ENCODE measurements at places on chromosomes 11 and 22.

DNA sequence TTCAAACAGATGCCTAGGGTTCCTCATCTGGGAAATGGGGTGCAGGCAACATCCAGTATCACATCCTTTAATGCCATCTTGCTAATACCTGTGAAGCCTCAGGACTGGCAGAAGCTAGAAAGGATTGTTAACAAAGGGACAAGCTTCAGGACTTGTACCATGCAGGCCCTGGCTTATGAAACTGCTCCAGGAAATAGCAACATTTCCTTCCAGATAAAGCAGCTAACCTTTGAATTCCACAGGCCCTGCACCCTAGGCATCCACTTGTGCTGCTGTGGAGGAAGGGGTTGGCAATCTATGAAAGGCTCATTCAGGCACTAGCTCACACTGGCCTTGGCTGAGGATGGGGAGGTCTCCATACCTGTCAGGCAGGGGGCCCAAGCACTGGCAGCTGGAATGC lies 87.2 kb downstream of the BTBD10 start:
- no peak for DNase-seq

DNA sequence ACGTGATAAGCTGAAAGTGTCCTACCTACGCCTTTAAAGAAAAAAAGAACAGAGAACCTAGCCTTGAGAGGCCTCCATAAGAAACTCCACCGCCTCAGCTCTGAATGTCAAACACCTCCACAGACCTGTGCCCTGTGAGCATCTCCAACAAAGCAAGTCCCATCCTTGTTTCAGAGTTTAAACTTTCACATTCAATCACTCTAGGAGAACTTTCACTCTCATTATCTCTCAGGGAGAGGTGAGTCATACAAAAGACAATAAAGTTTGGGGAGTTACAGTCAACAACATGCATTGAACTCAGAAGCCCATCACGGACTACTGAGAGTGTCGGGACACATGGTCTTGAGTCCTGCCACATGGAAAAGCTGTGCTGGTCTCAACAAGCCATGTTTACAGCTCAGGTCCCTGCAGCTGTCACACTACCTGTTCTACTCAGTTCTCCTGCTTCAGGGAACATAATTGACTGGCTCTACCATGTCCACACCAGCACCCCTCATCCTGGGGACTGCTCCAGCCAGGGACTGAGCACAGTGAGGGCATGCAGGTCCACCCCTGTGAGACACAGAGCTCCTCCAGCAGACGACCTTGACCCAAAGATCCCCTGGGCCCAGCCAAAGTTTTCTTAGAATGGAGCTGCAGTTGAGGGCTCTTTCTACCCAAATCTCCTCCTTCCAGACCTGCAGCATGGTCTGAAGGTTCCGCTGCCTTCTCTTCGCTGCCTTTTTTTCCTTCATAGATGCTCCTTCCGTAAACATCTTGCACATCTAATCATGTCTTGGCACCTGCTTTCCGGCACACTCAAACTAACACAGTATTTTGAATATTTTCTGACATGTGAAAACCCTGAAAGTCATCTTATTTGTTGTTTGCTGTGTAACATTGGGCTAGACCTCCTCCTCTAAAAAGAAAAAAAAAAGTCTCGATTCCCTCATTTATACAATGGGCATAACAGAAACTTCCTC lies 114.9 kb downstream of the ETS1 start:
- peak; percentile 54 for DNase-seq

- no peak for DNase-seq
Measured at GRCh38 chr11:110939471-110939870, 227.2 kb upstream of the ARHGAP20 start.

DNA sequence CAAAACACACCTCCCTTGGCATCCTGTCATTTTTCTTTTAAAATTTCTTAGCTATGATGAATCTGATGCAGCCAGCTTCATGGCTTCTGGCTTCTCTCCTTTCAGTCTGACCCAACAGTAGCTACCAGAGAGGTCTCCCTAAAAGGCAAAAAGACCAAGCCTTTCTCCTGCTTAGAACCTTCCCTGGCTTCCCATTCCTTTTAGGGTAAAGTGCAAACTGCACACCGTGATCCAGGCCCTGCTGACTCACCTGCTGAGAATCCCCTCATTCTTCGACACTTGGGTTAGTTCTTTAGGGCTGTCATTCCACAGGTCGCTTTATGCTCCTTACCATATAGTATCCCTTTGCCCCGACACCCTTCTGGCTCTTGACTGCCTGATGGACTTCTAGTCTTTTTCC lies 362.4 kb downstream of the MIAT start:
- DNase-seq = peak; percentile 67

GRCh38 chr11:35015621-35016387 lies 99.4 kb downstream of the PDHX start:
- no peak for DNase-seq

DNA sequence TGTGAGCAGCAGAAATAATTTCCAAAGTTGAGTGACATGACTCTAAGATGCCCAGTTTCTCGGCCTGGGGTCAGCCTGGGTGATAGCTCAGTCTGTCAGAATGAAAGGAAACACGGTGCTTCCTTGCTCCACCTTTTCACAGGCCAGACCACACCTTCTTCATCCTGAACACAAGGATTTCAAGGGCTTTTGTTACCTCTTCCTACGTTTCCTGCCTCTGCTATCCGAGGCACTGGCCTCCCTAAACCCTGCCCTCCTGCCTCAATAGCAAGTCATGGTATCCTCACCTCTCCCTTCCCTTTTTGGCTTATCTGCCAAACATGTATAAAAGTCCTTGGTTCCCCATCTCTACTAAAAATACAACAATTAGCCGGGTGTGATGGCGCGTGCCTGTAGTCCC lies 1.7 kb upstream of the OR51E1 start:
- DNase-seq = no peak

DNA sequence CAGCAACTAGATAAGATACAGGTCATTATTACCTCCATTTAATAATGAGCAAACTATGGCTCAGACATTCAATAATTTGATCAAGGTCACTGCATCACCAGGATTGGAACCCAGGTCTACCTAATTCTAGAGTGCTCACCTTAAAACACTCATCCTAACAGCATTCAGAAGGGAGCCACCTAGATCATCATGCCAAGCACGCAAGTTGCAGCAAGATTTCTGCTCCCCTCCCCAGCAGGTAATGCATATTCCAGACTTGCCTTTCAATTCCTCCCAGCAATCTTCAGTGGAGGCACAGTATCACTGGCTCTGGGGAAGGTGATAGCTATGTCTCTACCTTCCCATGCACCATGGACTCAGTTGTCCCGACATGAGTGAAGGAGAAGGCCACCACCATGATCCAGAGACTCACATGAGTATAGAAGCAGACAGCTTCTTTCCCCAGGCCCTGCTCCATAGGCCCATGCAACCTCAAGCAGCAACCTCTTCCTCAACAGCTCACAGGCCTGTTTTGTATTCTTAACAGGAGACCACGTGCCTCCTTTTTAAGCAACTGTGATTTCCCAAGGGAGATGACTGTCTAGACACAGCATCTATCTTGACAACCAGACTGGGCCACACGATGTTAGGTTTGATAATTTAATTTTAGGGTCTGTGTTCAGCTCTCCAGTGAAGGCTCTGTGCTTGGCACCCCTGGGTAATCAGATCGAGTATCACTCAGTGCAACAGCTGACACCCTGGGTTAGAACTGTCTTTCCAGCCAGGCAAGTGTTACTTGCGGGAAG lies 36.4 kb downstream of the RAB30 start:
- no peak for DNase-seq

DNA sequence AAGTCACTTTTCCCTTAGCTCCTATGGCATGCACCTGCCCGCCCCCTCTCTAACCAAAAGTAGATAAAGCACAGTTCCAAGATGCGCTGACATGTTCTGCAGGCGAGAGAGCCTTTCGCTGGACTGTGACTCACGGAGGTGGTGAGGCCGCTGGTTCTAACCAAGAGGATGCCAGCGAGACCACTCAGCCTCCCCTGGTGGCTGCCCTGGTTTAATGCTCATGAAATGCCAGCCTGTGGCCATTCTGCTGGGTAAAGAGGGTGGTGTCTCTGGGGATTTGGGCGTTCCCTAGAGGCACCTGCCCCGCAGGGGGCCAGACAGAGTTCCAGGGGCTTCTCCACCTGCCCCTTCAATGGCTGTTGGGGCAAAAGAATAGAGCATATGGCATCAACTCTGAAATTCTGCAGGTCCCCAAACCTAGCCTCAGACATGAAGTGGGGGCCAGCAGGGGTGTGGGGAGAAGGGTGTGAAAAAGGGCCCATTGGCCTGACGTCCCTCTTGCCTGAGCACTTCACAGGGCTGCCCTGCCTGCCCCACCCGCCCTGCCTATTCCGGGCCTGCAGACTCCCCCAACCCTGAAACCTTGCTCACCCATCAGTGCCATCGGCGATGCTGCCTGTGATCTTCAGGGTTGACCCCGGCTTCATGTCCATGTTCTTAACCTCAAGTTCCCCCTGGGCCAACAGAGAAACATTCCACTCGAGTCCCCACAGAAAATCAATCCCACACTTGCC lies 8.5 kb downstream of the LGALS2 start:
- DNase-seq = peak; percentile 67

GRCh38 chr22:48669226-48669625 lies 1158.4 kb downstream of the BRD1 start:
- DNase-seq = no peak

GRCh38 chr11:33868647-33869461 lies 23.0 kb downstream of the LMO2 start:
- DNase-seq = no peak

- DNase-seq = peak; percentile 1
Measured at GRCh38 chr11:24543771-24544170, 46.9 kb downstream of the LUZP2 start.

GRCh38 chr22:43859176-43859575 lies 3.1 kb downstream of the SULT4A1 start:
- DNase-seq = no peak

DNA sequence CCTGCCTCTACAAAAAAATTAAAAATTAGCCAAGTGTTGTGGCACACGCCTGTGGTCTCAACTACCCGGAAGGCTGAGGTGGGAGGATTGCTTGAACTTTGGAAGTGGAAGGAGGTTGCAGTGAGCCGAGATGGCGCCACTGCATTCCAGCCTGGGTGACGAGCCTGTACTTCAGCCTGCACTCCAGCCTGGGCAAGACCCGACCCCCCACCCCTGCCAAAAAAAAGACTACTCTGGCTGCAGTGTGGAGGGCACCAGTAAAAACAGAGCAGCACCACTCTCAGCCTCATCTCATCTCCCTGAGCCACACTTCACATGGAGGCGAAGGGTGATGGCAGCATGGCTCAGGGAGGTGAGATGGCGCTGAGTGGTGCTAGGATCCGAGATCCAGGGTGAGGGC lies 50.3 kb upstream of the THY1 start:
- DNase-seq = no peak

DNA sequence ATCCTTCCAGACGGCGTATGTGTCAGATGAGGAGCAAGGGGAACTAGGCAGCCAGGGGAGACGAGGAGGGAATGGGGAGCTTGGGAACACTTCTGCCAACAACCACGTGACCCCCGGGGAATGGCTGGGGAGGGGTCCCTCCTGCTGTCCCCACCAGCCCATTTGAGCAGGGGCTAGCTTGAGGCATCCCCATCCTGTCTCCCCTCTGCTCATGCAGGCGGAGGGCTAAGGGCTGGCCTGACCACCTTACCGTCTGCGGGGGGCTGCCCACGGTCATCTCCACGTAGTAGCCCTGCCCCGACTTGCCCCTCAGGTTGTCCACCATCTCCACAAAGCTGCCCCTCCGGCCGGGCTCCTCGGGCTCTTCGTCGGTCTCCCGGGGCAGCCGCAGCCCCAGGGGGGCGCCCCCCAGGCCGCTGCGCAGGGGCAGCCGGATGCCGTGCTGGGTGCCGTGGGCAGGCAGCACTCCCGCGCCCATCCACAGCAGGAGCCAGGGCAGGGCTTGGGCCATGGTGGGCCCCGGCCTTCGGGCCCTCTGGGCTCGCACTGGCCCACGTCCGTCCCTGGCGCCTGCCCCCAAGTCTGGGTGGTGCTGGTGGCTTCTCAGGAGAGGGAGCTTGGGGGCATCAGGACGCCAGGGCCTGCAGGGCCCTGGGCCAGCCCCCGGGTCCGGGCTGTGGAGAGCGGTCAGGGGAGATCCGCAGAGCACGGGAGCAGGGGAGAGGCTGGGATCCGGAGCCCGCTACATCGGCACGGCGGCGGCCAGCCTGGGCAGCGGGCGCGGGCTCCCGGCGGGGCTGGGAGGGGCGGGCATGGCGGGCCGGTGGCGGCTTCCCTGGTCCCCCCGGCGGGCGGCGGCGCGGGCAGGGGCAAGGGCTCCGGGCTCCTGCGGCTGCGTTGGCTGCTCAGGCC lies 515 bp downstream of the BACE1 start:
- no peak for DNase-seq

DNA sequence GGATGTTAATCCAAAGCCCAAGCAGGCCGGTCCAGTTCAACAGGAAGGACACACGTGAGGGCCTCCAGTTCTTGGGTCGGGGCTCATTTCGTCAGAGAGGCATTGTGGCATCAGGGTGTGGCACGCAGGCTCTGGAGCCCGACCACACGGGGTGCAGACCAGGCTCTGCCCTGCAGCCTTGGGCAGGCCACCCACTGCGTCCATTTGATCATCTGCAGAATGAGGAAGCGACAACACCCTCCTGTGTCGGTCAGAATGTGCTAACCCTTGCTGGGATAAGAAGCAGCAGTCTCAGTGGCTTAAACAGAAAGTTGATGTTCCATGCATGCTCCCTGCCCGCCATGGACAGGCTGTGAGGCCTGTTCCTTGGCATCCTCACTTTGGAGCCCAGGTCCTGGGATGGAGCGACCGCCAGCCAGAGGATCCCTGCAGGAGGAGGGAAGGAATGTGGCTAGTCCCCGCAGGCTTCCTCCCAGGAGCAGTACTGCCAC lies 10.8 kb downstream of the RIBC2 start:
- DNase-seq = no peak

DNA sequence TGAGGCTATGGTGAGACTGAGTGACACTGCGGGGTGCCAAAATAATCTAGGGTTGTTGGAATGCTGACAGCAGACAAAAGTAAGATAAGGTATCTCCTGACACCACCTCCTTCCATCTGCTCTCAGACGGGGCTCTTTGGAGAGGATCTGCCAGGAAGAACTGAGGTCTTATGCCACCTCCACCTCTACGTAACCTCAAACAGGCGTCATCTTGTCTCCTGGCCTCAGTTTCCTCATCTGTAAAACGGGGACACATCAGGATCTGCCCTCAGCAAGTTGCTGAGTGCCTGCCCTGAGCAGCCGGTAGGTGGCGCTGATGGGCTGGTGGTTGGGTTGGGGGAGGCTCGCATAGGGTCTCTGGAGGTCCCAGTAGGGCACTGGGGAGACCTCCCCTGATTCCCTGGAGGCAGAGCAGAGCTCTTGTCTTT lies 1.7 kb upstream of the MYEOV start:
- no peak for DNase-seq

GRCh38 chr11:65301491-65302329 lies 13.0 kb upstream of the CDC42EP2 start:
- no peak for DNase-seq

DNA sequence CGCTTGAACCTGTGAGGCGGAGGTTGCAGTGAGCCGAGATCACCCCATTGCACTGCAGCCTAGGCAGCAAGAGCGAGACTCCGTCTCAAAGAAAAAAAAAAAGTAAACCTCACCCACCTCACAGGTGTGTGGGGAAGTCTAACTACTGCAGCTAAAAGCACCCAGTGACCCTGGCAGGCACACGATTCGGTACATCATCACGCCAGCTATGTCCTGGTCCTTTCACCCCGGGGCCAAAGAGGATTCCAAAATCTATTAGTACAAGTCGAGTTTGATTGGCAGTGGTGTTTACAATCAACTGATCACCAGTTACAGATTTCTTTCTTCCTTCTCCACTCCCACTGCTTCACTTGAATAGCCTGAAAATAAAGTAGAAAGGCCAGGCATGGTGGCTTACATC lies 6.3 kb downstream of the TST start:
- no peak for DNase-seq

GRCh38 chr22:42688241-42689211 lies 32.1 kb downstream of the A4GALT start:
- peak; percentile 94 for DNase-seq

Data from kidney tubule cell (primary cell).